ENCODE measurements at places on chromosomes 16 and 17.

- DNase-seq = no peak
Observed at GRCh38 chr16:26701243-26701886, 365.4 kb upstream of the C16orf82 start.

DNA sequence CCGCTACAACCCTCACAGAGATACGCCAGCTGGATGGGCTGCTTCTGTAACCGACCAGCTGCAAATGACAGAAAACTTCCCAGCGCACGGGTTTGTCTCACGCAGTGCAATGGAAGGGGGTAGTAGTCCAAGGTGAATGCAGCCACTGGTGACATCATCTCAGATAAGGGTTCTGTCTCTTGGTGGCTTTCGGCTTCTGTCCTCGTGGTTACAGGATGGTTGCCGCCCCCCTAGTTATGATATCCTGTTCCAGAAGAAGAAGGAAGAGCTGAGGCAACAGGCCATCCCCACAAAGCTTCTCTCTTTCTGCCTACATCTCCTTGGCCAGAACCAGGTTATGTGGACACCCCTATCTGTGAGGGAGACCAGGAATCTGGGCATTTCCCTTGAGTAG is 40.3 kb upstream of the BAHCC1 start:
- no peak for DNase-seq

DNA sequence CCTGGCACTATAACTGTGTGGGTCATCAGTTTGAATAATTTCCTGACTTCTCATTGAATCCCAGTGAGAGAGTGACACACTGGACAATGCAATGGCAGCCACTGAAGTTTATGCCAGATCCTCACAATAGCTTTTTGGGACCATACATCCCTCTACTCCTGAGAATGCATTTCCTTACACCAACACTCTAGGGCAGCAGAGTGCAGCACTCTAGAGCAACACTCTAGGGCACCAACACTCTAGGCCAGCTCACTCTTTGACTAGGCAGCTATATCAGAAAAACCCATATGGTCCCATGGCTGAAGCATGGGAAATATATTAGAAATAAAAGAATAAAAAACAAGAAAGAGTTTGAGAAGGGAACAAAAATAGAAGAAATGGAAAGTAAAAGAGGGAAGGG is 309.2 kb downstream of the MAP2K6 start:
- no peak for DNase-seq

GRCh38 chr16:75301804-75302203 is 50.4 kb upstream of the BCAR1 start:
- no peak for DNase-seq

All from central memory CD4-positive, alpha-beta T cell (primary cell).